ENCODE measurements at places on chromosomes 5 and 9.

DNA sequence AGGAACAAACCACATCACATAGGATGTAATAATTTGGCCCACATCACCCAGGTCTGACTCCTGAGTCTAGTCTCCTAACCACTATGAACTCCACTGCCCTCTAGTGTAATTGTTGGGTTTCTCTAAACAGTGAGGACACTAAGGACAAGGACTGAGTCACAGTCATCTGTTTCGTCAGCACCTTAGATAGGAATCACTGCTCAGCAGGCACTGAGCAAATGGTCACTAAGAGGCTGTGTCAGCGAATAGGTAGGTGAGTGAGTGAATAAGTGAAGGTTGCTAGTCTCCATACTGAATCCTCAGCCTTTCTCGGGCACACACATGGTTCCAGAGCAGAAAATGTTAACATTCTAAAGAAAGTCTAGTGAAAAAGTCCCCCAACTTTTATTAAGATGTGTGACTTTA lies 278.6 kb downstream of the SPOCK1 start:
- peak; percentile 57 for DNase-seq

DNA sequence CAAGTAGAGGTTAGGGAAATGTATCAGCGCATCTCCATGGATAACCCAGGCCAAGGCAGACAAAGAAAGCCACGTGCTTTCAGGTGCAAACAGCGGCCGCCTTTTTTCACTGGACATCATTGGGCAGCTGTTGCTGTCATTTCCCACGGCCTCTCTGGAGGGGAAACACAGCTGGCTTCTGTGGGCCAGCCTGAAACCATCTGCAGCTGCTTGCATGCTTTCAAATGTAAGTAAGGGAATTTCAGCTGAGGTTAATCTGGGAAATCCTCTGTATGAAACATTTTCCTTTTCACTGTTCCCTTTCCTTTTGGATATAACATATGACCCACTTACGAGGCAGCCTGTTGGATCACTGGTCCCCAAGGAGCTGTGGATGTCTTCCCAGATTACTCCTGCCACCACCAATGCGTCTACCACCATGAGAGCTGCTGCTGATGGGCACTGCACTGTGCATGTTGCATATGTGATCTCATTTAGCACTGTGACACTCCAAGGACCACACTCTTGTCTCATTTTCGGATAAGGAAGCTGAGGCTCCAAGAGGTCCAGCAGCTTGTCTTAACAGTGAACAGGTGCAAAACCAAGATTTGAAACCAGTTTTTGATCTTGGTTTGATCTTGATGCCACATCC lies 106.3 kb downstream of the C9orf152 start:
- DNase-seq: no peak

GRCh38 chr5:116068028-116068632 lies 16.7 kb upstream of the COMMD10 start:
- DNase-seq: peak; percentile 16

DNA sequence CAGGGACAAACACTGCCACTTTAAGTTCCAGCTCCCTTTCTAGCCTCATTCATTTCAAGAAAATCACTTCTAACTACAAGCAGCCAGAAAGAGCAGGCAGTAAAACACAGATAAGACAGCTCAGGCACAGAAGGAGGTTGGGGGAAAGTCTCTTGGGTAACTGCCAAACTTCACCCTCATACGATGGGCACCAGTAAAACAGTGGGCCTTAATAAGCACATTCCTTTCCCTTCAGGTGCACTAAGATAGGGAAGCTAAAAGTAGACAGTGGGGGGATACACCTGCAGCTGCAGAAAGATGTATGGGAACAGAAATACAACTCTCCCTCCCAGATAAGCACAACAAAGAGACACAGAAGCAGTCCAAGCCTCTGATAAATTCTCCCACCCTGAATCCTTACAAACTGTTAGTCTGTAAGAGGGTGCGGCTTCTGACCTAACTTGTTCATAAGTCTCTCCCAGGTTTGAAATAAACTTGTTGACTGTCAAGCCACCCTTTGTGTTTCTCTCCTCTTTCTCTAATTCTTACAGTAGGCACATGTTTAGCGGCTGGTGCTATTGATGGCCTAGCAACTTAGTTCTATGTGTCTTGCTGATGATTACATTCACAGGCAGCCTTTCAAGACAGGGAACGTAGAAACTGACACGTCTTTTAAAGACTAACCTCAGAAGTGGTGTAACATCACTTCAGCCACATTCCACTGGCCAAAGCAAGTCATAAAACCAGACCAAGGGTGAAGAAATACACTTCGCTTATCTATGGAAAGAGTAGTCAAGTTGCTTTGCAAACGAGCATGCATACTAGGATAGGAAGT lies 6.8 kb upstream of the CKS2 start:
- DNase-seq: no peak

- peak; percentile 36 for DNase-seq
Measured at GRCh38 chr5:76256116-76256889, 146.8 kb upstream of the IQGAP2 start.

DNA sequence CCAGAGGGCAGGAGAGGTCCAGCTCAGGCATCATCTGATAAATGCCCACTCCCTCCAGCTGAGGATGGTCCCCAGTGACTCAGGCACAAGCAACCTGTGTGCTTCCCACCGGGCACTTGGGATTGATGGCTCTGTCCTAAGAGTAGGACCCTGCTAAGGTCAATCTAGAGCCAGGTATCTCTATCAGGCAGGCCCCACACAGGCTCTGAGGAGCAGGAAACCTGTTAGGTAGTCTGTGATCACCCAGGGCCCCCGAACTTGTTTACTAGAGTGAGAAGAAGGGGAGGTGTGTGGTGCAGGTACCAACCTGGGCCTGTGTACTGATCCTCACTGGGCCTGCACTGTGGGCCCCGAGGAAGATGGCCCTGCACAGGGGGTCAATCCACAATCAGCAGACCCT lies 119.6 kb upstream of the FSTL4 start:
- DNase-seq: no peak

DNA sequence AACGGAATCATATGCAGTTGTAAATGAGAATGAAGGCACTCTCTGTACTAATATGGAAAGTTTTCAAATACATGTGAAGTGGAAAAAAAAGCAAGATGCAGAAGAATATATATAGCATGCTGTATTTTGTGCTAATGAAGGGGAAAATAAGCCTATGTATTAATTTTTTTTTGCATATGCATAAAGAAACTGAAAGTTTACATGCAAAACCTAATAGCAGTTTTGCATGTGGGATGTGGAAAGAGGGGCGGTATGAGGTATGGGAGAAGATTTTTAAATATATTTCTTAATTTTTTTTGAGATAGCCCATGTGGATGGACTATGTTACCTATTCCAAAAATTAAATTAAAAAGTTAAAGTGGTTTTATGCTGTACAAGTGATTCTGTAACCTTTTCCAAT lies 83.7 kb upstream of the IL12B start:
- DNase-seq: no peak

DNA sequence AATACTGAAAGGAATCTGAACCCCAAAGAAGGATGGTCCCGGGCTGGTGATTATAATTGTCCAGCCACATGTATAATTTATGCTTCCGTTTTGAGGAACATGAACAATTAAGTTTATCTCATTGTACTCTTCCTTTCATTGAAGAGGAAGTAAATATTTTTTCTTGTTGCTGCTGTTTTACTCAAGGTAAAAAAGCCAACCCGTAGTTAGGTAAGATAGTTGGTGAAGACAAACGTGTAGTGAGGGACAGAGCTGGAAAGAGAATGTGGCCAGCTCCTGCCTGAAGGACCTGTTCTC lies 5.1 kb downstream of the RCL1 start:
- DNase-seq: no peak

- no peak for DNase-seq
Measured at GRCh38 chr5:74889523-74890105, 23.4 kb upstream of the FAM169A start.

GRCh38 chr5:57537811-57538210 lies 55.2 kb upstream of the ACTBL2 start:
- no peak for DNase-seq

GRCh38 chr9:98104445-98104881 lies 14.6 kb downstream of the TRIM14 start:
- DNase-seq: no peak
